ENCODE measurements at places on chromosomes 4 and X.
A peak's percentile ranks its signal among the peaks of the same experiment; 100 is the strongest.

DNA sequence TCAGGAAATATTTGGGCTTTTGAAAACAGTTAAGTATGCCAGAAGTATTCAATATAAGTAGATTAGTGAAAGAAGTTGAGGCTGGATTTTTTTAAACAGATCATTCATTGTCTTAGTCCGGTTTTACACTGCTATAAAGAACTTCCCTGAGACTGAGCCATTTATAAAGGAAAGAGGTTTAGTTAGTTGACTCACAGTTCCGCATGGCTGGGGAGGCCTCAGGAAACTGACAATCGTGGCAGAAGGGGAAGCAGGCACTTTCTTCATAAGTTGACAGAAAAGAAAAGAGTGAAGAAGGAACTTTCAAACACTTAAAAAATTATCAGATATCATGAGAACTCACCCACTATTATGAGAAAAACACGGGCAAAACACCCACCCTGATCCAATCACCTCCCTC is 31.1 kb upstream of the CYLC1 start:
- no peak for DNase-seq

GRCh38 chrX:119617517-119618164 is 11.4 kb upstream of the NKRF start:
- DNase-seq, result no peak

GRCh38 chr4:158945529-158946108 is 157.3 kb upstream of the RAPGEF2 start:
- DNase-seq, result no peak

GRCh38 chr4:127203562-127204200 is 429.1 kb upstream of the INTU start:
- peak; percentile 46 for DNase-seq

GRCh38 chr4:6184169-6184568 is 16.2 kb downstream of the JAKMIP1 start:
- DNase-seq, result no peak

DNA sequence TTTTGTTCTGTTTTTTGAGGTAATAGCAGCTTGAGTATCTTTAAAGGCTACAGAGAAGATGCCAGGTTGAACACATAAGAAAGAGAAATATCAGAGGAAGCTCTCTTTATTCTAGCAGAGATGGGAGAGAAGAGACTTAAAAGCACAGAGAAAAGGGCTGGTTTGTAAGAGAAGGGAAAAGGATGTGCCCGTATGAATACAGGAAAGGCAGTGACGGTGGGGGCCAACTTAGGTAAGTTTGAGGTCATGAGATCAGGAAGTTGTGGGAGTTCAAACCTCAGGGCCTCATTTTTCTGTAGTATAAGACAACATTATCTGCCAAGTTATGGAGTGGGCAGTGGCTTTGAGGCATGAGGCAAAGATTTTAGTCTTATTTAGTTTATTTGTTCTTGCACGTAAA is 121.3 kb upstream of the S100G start:
- no peak for DNase-seq

DNA sequence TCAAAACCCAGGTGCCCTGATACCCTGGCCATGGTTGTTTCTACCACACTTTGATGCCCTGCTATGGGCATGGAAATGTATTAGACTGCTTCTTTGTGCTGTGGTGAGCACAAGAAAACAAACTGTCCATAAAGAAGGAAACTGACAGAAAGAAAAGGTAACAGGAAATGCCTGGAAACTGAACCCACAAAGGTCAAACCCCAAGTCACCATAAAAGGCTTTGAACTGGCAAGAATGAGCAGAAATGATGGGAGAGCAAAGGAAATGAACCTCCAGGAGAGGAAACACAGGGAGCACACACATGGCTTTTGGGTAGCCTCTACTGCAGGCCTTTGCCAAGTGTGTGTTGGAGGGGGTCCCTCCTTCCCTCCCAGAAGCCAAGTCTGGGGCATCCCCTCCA is 35.0 kb downstream of the LHFPL1 start:
- DNase-seq, result no peak

DNA sequence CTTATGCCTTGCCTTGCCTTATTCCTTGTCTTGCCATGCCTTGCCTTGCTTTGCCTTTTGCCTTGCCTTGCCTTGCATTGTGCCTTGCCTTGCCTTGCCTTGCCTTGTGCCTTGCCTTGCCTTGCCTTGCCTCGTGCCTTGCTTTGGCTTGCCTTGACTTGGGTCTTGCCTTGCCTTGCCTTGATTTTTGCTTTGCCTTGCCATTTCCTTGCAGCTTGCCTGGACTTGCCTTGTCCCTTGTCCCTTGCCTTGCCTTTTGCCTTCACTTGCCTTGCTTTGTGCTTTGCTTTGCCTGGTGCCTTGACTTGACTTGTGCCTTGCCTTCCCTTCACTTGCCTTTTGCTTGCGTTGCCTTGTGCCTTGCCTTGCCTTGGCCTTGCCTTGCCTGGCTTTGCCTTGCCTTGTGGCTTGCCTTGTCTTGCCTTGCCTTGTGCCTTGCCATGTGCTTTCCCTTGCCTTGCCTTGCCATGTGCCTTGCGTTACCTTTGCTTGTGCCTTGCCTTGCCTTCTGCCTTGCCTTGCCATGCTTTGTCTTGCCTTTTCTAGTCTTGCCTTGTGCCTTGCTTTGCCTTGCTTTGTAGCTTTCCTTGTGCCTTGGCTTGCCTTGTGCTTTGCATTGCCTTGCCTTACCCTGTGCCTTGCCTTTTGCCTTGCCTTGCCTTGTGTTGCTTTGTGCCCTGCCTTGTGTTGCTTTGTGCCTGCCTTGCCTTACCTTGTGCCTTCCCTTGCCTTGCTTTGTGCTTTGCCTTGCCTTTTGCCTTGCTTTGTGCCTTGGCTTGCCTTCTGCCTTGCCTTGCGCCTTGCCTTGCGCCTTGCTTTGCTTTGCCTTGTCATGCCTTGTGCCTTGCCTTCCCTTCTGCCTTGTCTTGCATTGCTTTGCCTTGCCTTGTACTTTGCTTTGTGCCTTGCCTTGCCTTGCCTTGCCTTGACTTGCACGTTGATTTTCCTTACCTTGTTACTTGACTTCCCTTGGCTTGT is 92.8 kb downstream of the TAB3 start:
- no peak for DNase-seq

- no peak for DNase-seq
Measured at GRCh38 chr4:156948133-156948532, 23.5 kb downstream of the PDGFC start.

GRCh38 chr4:121778991-121779628 is 14.1 kb upstream of the SMIM43 start:
- DNase-seq, result no peak

DNA sequence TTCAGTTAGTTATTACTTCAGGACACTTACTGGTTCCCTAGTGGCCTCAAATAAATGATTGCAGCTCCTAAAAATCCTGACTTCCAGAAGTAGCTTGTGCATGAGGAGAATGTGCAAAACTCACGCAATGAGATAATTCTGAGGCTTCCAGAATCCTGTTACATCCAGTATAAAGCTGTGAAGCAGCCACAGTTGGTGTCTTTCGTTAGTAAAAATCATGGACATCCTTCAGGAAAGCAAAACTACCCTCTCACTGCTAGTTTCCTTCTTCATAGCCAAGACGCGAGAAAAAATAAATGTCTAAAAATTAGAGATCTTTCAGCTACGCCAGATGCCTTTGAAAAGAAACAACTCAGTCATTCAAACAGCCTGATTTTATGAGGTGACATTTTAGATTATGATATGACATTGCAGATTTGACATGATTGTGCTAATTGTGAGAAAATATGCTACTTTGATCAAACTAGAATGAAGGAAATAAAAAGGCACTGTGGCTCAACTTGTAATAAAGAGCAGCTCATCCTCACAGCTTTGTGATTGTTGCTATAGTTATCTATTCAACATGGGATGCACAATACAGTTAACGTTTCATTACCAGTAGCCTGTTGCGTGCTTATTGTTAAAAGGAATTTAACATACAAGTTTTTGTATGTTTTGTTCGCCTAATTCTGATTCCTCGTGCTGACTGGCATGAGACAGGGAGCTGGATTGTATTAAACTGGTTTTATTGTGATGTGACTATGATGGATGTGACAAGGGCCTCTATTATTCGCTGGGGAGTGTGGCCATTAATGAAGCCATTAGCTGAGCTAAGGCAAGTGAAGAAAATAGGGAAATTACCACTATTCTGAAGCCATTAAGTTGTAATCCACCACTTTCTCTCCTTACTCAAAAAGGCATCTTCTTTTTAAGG is 40.5 kb downstream of the AFF2 start:
- DNase-seq, result no peak

- peak; percentile 91 for DNase-seq
Measured at GRCh38 chr4:2936773-2937145, 26.4 kb downstream of the NOP14 start.

- DNase-seq, result no peak
Measured at GRCh38 chr4:8637456-8637984, 45.0 kb downstream of the CPZ start.

- DNase-seq, result no peak
Measured at GRCh38 chr4:25089051-25089763, 58.5 kb upstream of the LGI2 start.

GRCh38 chr4:7255488-7255881 is 63.1 kb downstream of the SORCS2 start:
- no peak for DNase-seq

GRCh38 chr4:55864577-55865223 is 11.3 kb downstream of the EXOC1 start:
- DNase-seq, result no peak

GRCh38 chrX:91434351-91435168 is at the start of gene PABPC5:
PABPC5 (plus strand) TSS chrX:91434839; CDS start chrX:91435578, 739 bp downstream.
- no peak for DNase-seq

DNA sequence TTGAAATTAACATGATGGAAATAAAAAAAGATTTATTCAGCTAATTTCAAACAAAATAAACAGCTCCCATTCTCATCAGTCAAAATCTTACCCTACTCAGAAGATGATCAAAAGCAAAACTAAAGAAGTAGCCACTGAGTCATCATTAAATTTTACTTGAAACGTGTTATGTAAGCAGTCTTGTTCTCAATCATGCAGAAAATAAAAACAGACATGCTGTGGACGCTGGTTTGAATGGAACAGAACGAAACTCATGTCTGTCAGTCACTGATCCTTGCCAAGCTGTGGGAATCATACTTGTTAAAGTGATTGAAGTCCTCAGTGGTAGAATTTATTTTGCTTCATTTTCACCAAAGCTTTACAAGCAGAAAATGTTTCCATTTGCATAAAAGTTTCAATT is 77.2 kb upstream of the TLR3 start:
- DNase-seq, result no peak

- no peak for DNase-seq
Measured at GRCh38 chr4:8101213-8102075, 57.2 kb downstream of the ABLIM2 start.

DNA sequence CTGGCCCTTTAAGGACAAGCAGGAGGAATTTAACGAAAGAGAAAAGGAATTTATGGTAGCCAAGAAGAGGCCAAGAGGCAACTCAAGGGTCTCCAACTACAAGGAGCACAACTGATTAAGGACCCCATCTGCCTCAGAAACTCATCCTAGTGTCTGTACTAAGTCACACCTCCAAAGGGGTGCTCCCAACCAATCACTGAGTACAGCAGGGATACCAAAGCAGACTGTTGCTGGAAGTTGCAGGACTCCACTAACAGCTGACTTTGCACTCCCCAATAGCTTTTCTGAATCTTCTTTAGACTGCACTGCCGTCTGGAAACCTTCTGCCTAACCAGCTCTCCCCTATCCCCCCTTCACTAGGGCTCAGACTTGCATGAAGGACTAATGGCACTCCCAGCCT is 50.6 kb downstream of the ATP11C start:
- peak; percentile 22 for DNase-seq

DNA sequence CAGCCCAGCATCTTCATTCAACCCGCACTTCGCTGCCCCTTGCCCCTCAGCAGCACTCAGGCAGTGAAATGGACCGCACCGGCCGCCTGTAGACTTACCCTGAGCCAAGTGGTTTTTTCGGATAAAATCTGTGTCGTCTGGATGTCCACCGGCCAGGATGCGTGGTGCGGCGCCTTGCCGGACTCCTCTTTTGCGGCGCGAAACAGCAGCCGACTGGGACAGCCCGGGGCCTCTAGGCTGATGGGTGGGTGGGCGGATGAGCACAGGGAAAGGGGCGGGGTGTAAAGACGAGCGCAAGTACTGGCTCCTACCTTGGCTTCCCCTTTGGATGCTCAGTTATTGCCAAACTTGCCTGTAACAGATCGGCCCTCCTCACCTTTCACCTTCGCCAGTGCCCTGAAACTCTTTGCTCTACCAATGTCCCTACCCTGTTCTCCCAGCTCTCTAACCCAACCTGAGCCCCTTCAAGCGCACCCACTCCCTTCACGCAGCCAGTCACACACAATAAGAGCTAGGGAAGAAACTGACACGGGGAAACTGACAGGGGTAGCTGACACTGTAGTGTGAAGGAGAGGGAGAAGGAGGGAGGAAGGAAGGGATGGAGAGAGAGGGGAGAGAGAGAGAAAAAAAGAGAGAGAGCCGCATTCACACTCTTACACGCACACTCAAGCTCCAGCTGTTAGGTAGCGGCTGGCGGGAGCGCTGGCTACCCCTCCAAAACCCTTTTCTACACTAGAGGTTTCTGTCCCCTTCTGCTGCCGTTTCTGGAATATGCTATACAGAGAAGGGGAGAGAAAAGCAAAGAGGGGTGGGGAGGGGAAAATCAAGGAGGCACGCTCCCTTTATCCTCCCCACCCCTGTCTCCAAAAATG is 559 bp downstream of the TRPC5 start:
- no peak for DNase-seq

- DNase-seq, result peak; percentile 13
Measured at GRCh38 chr4:166017804-166018203, 144.8 kb downstream of the TLL1 start.

DNA sequence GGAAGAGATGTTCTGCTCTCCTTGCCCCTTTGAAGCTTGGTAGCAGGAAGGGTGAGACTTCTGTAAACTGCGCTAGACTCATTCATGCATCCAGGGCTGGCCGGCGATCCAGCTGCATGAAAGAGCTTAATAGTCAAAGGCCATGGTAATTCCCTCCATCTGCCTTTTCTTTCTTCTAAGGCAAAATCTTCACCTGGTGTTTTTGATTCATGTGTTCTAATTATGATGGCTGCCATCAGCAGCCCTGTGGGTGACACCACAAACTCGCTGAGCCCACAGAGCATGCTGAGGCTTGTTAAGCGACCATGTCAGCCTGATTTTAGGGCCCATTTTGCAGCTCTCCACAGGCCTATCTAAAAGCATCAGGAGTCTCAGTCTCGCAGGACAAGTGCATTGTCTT is 450.1 kb upstream of the TENM3 start:
- DNase-seq, result no peak

- DNase-seq, result no peak
Measured at GRCh38 chr4:98706200-98706813, 47.9 kb upstream of the TSPAN5 start.

DNA sequence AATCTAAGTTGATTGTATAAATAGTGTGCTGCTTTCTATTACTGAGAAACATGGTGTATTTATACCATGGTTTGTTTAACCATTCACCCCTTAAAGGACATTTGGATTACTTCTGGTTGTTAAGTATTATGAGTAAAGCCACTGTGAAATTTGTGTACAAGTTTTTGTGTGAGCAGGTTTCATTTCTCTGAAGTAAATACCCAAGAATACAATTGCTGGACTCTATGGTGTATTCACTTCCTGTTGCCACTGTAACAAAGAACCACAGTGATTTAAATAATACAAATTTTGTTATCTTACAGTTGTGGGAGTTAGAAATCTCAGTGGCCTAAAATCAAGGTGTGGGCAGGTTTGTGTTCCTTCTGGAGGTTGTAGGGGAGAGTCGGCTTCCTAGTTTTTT is 869.6 kb downstream of the CCSER1 start:
- DNase-seq, result no peak

GRCh38 chrX:140799216-140799615 is 89.7 kb downstream of the LINC00632 start:
- DNase-seq, result peak; percentile 30

Data from ELR (cell line).